ENCODE measurements at places on chromosomes 5 and 9. TPM values are rescaled to one million over a fixed set of nuclear protein-coding genes. Genes with fewer than 3 reads are reported as not detected.

KIAA0825 gene
- total RNA-seq: 5.8 TPM

DNA sequence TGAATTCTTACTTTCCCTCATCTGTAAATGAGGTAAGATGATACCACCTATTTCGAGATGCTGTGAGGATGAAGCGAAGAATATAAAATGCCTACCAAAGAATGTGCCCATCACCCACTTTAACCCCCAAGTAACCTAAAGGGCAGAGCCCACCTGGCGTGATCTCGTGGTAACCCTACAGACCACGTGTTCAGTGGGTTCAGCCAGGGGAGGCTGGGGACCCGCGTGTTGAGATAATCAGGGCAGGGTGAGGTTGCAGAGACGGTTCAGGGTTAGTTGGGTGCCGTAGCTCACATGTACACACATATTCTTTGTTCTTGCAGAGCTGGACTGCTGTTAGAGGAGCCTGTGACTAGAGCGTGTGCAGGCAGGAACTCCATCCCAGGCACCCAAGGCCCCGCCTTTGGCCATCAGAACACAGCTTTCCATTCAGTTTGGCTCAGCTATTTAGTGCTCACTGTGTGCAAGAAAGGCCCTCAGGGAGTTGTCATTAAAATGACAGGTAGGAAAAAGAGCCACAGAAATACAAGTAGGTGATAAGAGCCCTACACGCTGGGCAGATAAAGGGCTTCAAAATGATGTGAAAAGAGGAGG is 56.5 kb upstream of the HAND1 start:
- no peak overlapping the region for H3K4me3 ChIP-seq
- H3K4me1 ChIP-seq: no peaks in the 10 kb centered on the region
- H3K27ac ChIP-seq: no peak overlapping the region
- no peaks in the 10 kb centered on the region for H3K36me3 ChIP-seq
- no peak for DNase-seq
- H3K27me3 ChIP-seq: peaks cover 11% of the 10 kb centered on the region

CENPK gene
- total RNA-seq: 39.0 TPM

LCN1 gene
- not detected for total RNA-seq

TAF11L10 gene
- not detected for total RNA-seq

GRCh38 chr5:16508730-16509531 is 43.3 kb upstream of the ZNF622 start:
- DNase-seq: no peak
- H3K36me3 ChIP-seq: no peaks in the 10 kb centered on the region
- peak overlapping the region; percentile 12 for H3K4me3 ChIP-seq
- H3K27ac ChIP-seq: peak overlapping the region; percentile 40
- peaks cover 11% of the 10 kb centered on the region for H3K4me1 ChIP-seq

DNA sequence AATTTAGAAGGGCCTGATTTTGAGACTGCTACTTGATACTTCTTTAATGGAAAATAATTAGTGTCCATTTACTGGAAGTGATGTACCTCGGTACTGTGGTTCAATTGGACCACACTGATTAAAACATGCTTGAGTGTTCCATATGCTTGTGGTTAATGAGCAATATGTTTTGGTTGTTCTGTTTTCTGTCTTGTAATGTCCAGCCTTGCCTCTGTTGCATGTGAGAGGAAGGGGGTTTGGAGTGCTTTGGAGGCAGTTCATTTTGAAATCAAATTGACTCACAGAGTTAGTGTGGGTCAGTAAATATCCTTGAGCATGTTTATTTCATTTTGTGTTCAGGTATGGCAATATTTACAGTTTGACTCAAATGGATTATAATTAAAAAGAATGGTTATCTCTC is 334.4 kb downstream of the ARHGEF28 start:
- DNase-seq: no peak
- H3K27ac ChIP-seq: no peak overlapping the region
- H3K27me3 ChIP-seq: peaks cover 4% of the 10 kb centered on the region
- H3K4me1 ChIP-seq: no peaks in the 10 kb centered on the region

- no peaks in the 10 kb centered on the region for H3K27me3 ChIP-seq
- H3K36me3 ChIP-seq: peaks cover 1% of the 10 kb centered on the region
- no peak overlapping the region for H3K4me3 ChIP-seq
- DNase-seq: no peak
- H3K4me1 ChIP-seq: no peaks in the 10 kb centered on the region
- no peak overlapping the region for H3K27ac ChIP-seq
Observed at GRCh38 chr9:17166346-17166745, 31.5 kb downstream of the CNTLN start.

DNA sequence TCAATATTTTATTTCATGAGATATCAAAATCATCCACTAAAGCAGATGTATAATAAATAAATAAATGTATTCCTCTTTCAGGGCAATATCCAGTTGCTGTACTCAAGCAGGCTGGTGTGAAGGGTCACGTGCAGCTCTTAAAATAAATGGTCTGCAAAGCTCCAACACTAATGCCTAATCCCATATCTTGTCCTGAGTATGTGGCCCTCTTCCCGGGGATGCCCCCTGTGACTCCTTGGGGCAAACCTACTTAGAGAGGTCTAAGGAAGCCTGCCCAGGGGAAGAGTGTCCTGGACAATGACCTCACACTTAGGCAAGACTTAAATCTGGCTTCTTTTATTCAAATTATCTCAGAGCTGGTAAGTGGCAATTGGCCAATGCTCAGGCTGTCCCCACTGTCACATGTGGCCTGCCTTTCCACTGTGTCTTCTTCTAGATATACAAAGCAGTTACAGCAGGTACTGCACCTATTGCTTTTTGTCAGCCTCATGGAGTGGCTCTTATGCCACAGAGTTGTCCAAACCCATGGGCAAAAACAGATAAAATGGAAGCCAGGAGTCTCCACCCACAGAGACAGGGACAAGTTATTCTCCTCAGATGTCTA is 55.3 kb downstream of the SEMA5A start:
- no peaks in the 10 kb centered on the region for H3K36me3 ChIP-seq
- no peaks in the 10 kb centered on the region for H3K4me1 ChIP-seq

DNA sequence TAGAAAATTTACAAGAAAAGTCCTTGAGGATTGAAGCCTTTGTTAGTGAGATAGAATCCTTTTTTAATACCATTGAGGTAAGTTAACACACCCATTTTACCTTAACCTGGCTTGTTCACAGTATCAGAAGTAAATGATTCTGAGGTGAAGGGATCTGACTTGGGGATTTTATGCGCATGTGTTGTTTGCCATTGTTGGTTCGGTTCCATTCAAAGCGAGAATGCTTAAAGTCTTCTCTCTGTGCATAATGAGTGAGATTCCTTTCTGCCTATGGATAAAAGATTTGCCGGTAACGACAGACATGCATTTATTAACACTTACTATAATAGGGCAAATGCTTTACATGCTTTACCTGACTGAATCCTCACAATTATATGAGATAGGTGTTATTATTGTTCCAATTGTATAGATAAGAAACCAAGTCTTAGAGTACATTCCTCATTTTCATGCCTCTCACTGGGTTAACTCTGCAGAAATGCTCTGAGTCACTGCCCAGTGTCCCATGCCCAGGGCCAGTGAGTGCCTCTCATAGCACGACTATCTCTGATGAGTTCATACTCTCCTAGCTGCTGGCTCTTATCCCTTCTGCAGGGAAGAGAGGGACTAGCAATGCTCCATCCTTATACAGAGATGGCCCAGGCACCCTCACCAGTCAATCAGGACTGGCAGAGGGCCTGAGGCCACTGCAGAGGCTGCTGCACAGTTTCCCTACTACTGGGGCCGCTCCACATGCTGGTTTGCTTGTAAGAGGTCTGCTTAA is 54.4 kb downstream of the CMYA5 start:
- no peak for DNase-seq
- H3K36me3 ChIP-seq: no peaks in the 10 kb centered on the region
- H3K27me3 ChIP-seq: no peaks in the 10 kb centered on the region
- no peak overlapping the region for H3K4me3 ChIP-seq
- no peak overlapping the region for H3K27ac ChIP-seq
- no peaks in the 10 kb centered on the region for H3K4me1 ChIP-seq

DNA sequence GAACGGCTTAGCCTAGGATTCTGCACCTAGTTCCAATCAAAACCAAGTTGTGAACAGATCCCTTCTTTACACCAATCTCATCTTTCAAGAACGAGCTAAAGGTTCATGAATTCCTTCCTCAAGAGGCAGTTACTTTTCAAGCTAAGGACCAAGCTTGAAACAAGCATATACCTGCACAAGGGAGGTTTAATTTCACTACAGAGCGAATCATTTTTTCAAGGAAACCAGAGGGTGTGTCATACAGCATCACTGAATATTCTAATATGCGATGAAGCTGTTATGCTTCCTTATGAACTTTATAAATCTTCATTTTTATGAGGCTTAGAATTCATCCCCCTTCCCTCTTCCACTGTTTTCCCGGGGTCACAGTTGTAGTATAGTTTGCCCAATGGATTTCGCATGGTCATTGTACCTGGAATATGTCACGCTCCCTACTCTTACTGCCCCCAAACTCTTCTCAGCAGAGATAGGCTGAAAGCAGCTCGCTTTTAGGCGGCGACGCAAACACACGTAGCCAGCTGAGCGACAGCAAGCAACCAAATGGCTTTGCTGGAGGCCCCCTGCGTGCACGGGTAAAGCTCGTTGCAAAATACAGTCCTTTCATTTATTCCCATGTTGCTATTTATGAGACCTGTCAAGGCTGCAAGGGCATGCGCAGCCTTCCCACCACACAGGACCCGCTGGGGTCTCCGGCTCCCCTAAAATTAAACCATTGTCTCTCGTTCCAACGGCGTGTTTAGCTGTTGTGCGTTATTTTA is 832 bp downstream of the LMBRD2 start:
- H3K27ac ChIP-seq: peak overlapping the region; percentile 97
- H3K4me3 ChIP-seq: peak overlapping the region; percentile 95
- H3K36me3 ChIP-seq: peaks cover 13% of the 10 kb centered on the region
- H3K4me1 ChIP-seq: peaks cover 43% of the 10 kb centered on the region
- H3K27me3 ChIP-seq: no peaks in the 10 kb centered on the region

GABBR2 gene
- 0.49 TPM for total RNA-seq

- DNase-seq: no peak
- no peaks in the 10 kb centered on the region for H3K27me3 ChIP-seq
- H3K4me3 ChIP-seq: peak overlapping the region; percentile 49
- H3K27ac ChIP-seq: peak overlapping the region; percentile 97
- peaks cover 15% of the 10 kb centered on the region for H3K36me3 ChIP-seq
Observed at GRCh38 chr5:73030531-73030930, 74.7 kb downstream of the FCHO2 start.

- H3K27ac ChIP-seq: no peak overlapping the region
- no peaks in the 10 kb centered on the region for H3K36me3 ChIP-seq
- peaks cover 4% of the 10 kb centered on the region for H3K27me3 ChIP-seq
- DNase-seq: no peak
- H3K4me3 ChIP-seq: no peak overlapping the region
- no peaks in the 10 kb centered on the region for H3K4me1 ChIP-seq
Observed at GRCh38 chr5:7494481-7495130, 98.7 kb downstream of the ADCY2 start.

MYOZ3 gene
- 2.9 TPM for total RNA-seq

DNA sequence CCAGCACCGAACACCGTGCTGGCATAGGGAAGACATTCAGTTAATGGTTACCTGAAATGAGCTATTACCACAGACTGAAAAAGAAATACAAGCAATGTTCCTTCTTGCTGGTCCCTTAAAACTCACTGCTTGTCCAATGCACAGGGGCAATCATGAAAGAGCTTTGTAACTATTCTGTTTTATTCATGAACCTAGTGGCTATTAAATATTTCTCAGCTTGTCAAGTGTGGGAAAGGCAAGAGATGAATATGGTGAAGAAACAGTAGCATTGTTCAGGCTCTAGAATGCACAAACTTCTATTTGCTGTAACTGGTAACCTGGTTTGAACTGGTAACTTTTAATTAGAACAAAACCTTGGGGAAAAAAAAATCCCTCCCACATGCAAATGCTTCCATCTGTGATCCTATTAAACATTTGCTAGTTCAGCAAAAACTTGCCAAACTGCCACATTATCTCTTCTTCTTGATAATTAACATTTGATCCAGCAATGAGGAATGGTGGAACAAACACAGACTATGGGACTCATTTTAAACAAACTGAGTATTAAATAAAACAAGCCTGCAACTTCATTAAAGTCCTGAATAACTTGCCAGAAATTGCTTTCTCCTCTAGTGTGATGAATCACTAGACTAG is 36.1 kb downstream of the YIPF5 start:
- no peak overlapping the region for H3K4me3 ChIP-seq
- H3K27me3 ChIP-seq: no peaks in the 10 kb centered on the region

IRX2 gene
- total RNA-seq: 6.0 TPM

IFNB1 gene
- total RNA-seq: not detected

DNA sequence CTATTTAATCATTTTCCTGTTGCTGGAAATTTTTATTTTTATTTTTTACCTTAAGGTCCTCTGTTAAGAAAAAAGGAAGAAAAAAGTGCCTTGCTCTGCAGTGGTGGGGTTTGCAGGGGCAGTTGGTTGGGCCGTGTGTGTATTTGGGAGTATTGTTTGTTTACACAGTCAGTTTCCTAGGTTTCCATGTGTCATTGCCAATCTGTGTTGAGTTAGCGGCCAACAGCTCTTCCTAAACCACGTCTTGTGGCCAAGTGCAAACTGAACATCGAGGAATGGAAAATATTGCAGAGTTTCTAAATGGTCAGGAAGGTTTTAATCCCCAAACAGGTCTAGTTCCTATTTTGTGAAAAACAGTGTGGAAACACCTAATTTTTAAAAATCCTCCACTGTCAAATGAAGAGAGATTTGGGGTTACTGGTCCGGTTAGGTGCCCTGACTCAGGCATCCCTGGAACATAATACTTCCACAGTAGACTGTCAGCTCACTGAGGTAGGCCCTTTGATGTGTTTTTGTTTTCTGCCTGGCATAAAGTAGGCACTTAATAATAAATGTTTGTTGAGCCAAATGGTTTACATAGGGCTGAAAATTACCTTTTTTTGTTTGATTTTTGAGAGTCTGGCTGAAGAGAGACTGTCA is 37.0 kb downstream of the MAMDC2 start:
- no peaks in the 10 kb centered on the region for H3K27me3 ChIP-seq
- H3K36me3 ChIP-seq: no peaks in the 10 kb centered on the region
- H3K27ac ChIP-seq: peak overlapping the region; percentile 64

HRCT1 gene
- not detected for total RNA-seq

DNA sequence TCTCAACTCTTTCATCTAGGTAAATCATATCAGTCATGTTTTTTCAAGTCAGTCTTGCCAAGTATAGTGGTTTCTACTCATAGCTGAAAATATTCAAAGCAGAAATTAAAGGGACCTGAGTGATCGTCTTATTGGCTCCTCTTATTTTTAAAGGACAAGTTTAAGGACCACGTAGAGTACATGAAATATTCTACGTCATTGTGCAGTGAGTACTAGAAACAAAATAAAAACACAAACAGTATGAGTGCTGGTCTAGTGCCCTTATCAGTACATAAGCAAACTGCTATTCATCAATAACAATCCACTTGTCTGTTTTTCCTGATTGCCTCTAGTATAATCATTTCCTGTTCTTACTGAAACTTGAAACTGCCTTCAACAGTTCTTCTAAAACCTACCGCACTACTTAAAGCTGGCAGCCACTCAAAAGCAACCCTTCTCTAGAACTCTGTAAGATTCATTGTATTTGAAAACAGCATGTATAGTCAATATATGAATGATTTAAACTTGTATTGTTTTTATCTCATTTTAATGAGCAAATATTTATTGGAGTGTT is 853.7 kb downstream of the TAF11L14 start:
- H3K4me1 ChIP-seq: peaks cover 12% of the 10 kb centered on the region
- no peak overlapping the region for H3K4me3 ChIP-seq
- DNase-seq: no peak
- no peak overlapping the region for H3K27ac ChIP-seq
- peaks cover 15% of the 10 kb centered on the region for H3K27me3 ChIP-seq
